Stimulated activated CD8-positive, alpha-beta memory T cell treated with anti-CD3 and anti-CD28 coated beads, Interleukin-4, amount 100 ng/mL, for 24 hours (primary cell): ENCODE measurements at places on chromosomes 1 and 21.

- DNase-seq, result no peak
Observed at GRCh38 chr1:106751002-106751401, 305.5 kb upstream of the PRMT6 start.

- no peak for DNase-seq
Observed at GRCh38 chr1:60234776-60235175, 161.2 kb upstream of the C1orf87 start.

GRCh38 chr1:2479618-2480017 lies 3.5 kb downstream of the PLCH2 start:
- DNase-seq, result no peak

DNA sequence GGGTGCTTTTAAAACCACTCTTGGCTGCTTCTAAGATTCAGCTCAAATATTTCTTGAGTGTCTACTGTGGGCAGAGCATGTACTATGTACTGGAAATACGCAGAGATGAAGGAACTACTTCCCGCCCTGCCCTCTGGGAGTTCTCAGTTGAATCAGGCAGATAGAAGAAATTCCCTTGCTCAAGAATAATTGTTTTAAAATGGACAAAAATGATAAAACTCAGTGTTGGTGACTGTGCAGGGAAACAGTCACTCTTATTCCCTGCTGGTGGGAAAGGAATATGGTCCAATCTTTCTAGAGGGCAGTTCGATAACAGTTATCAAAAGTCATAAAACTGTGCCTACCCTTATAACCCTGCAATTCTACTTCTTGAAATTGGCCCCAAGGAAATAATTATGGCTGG lies 16.9 kb upstream of the GRHL3 start:
- DNase-seq, result no peak

DNA sequence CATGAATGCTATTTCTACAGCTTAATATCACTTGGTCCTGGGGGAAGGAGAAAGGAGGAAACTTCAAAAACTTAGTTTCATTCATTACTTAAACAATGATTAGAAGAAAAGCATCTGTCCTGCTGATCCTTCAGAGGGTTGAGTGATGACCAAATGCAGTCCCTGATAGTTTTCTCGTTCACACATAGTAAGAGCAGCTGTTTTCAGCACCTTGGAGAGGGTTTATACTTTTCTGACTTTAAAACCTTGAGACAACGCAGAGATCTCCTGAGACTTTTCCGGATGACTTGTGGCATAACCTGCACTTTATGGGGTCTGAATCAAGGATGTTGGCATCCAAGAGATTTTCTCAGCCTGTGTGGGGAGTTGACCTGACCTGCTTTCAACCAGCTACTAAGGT lies 94.0 kb upstream of the KCND3 start:
- no peak for DNase-seq

DNA sequence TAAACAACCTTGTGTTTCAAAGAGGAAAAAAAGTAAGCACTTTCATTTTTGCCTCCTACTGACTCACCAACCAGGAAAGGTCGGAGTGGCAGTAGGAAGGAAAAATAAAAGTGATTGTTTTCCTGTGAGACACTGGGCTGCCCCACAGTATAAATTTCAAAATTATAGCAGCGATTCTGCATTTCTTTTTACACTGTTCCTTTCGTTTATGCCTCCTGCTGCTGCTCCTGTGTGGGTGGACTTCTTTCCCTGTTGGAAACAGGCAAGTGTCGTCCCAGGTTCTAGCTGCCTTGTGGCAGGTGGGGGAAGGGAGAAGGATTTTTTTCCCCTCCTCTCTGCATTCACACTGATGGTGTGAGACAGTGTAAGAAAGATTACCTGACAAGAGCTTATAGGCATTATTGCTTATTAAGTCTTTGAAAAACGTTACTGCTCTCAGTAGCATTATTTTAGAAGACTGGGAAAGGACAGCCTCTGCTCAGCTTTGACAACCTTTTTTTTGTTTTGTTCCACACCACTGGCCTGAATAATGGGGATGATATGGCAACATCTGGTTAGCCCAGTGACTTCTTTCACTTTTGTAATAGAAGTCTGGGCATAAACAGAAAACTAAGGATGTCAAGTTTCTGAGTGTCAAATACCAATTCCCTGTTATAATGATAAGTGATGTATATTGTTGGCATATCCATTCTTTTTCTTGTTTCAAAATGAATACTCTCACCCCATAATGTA lies 77.9 kb downstream of the NEK7 start:
- DNase-seq, result no peak

GRCh38 chr1:115757856-115758255 lies 10.7 kb downstream of the CASQ2 start:
- DNase-seq, result no peak

DNA sequence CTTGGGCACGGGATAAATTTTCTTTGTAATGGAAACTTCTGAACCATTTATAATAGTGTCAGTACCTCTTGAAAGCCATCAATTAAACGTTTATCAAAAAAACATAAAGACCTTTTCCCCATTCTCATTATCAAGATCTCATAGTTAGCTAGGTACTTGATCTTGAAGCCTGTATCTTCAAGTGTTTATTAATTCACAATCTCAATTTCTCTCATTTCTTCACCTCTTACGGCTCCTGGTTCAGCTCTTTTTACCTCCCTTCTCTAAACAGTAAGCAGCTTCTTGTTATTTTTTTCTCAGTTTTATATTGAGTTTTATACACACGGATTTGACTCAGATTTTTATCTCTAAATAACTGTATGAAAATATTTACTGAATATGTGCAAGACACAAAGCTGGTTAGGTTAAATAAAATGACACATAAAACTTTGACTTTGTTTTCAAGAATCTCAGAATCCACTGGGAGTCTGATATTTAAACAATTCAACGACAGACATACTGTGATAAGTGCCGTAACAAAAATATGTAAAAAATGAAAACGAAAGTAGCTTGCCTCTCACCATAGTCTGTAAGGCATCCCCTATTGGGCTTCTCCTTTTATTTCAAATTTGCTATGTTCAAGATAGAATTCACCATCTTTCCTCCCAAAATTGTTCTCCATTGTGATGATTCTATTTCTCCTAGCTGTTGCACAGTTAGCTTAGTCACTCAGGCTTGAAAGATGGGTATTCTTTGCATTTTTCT lies 411.6 kb upstream of the ZRANB2 start:
- DNase-seq, result no peak

GRCh38 chr21:32645261-32646182 lies 33.3 kb upstream of the CFAP298 start:
- DNase-seq, result no peak

GRCh38 chr1:46611691-46612221 lies 4.9 kb downstream of the MOB3C start:
- DNase-seq, result no peak

DNA sequence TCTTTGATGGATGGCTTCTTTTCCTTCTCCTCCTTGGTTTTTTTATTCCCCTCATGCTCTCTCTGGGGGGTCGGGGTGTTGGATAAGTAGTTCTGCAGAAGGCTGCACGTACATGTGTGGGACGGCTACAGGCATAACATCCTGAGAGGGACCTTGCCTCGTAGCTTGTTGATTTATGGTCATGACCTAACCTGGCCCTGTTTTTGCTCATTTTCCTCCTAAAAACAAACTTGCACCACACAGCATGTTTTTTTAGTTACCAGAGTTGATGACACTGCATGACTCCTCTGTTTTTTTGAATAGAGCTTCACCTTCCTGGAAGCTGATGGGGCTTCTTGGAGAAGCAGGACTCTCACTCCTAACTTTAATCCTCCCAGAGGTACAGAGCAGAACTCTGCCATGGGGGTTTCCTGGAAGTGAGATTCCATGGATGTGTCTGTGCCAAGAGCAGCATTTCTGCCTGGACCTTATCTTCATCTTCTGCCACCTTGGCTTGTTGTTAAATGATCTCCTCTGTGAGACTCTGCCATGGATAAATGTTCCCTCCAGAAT lies 114.7 kb downstream of the PAPPA2 start:
- DNase-seq, result no peak

DNA sequence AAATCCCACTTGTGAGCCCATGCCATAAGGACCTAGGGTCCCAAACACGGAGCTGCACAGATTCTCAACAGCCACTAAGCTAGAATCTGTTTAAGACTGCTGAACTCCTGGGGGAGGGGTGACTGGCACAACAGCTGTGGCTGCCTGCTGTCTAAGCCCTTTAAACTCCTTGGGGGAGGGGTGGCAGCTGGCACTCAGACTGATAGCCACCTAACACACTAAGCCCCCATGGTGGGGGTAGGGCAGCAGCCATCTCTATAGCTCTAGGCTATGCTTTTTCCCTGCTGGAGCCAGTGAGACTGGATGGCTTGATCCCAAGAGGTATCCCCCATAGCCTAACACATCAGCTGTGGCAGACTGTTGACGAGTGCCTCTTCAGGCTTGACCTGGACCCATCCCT lies 73.3 kb upstream of the FMO3 start:
- no peak for DNase-seq

- no peak for DNase-seq
Observed at GRCh38 chr1:228798548-228798947, 63.3 kb downstream of the RHOU start.

- no peak for DNase-seq
Observed at GRCh38 chr1:205448540-205449253, 7.1 kb downstream of the BLACAT1 start.

DNA sequence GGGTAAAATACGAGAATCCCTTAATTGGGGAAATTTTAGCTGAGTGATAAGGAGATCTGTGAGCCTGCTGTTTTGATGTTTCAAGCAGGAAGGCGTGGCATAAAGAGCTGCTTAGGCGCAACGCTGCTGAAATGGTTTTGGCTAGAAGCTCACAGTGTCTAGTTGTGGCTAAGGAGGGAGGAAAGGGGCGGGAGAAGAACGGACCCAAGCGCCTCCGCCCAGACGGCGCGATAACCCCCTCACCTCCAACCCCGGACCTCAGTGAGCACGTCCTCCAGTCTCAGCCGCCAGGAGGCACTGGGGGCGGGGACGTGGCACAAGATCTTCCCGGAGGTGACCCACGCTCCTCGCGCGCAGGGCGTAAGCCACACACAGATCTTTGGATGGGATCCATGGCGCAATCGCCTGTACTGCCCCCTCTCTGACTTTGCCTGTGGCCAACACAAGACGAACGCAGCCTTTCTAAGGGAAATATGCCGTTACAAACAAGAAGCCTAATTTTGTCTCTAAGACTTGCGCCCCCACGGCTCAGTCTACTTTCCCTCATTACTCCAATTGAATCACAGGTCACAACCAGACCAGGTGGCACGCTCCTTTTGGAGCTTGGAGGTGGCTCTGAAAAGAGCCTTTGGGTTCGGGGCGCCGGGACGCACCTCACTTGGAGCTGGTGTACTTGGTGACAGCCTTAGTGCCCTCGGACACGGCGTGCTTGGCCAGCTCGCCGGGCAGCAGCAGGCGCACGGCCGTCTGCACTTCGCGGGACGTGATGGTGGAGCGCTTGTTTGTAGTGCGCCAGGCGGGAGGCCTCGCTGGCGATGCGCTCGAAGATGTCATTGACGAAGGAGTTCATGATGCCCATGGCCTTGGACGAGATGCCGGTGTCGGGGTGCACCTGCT lies 23.4 kb upstream of the RNF187 start:
- no peak for DNase-seq

GRCh38 chr21:41048145-41048544 lies 119.8 kb upstream of the BACE2 start:
- no peak for DNase-seq

- peak; percentile 28 for DNase-seq
Observed at GRCh38 chr1:30911059-30911954, 2.7 kb upstream of the SDC3 start.

DNA sequence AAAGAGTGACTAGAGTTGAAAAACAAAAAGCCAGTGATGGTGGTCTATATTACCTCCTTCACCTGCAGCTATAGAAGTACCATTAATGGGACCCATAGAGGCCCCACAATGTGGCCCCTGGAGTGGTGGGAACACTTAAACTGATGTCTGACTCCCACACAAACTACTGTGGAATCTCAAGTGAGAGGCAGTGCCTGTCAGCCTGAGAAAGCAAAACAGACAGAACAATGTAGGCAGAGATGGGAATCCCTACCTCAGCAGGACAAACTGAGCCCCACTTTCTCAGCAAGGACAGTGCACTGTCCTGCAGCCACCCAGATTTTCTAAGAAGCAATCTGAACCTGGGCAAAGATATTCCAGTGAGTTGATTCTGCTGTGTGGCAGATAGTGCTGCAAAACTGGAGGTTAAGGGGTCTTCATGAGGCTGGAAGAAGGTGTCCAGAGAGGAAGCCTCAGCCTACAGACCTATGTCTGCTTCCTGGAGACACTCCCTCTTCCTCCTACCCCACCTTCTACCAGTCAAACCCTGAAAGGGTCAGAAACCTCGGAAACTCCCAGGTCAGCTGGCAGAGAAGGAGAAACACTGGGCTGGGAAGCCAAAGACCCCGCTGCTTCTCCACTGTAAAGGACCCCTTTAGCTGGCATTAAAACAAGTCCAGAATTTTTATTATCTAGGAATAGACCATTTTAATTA lies 228.7 kb downstream of the C1orf94 start:
- no peak for DNase-seq

DNA sequence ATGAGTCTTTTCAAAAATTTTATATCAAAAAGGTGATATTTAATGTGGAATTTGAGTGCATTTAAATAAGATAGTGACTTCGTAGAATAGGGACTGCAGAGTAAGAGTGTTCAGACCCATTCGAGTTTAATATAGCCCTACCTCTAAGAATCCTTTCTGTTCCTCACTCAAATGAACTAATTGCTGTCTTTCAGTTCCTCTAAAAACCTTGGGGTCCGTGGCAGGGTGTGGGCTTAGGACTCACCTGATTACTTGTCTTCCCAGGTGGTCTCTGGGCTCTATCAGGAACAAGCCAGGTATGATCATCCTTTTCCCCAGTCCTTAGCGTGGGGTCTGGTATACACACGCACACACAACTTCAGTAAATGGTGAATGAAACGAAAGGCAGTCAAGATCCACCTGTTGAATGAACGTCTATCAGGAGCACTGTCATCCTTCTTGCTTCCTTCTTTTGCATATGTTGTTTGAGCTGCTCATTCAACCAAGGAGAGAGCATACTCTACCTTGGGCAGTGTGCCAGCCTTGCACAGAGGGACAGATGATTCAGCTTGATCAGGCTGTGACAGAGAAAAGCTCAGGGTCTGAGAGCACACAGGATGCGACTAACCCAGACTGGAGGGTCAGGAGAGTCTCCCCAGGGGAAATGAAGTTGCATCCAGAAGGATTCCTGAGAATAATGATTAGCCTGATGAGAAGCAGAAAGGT lies 1.2 kb upstream of the RNF11 start:
- peak; percentile 15 for DNase-seq

- DNase-seq, result no peak
Observed at GRCh38 chr21:37378700-37379139, 12.1 kb downstream of the DYRK1A start.

DNA sequence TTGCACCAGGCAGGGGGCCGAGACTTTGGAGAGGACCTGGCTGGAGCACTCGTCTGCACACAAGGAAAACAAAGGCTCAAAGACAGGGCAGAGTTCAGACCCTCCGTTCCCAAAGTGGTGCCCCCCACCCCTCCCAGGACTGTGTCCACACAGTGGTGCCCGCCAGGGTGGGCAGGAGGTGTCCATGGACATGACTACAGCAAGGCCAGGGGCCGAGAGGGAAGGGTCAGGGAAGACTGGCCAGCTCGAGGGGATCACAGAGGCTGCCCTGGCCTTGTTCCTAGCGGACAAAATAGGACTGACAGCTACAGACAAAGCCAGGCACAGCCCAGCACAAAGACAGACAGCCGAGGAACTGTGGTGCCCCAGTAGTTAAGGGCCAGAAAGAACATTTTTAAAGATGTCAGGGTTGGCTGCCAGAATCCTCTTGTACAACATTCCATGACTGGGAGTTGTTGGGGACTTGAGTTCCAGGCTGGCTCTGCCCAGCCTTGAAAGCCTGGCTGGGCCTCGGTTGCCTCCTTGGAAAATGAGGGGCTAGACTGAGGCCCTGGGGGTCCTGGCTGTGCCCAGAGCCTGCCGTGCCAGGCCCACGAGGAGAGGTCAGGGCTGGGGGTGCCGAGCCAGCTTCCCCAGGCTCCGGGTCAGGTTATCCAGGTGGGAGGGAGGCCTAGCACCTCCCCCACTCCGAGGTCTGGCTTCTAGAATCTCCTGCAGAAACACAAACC lies 63.7 kb downstream of the SLX9 start:
- DNase-seq, result no peak
